Activated T-cell treated with anti-CD3 and anti-CD28 coated beads, Interleukin-2, amount 50 U/mL, for 24 hours (primary cell): ENCODE measurements at places on chromosomes 4 and X.

- no peak for DNase-seq
Observed at GRCh38 chr4:168852933-168853713, 156.9 kb downstream of the CBR4 start.

DNA sequence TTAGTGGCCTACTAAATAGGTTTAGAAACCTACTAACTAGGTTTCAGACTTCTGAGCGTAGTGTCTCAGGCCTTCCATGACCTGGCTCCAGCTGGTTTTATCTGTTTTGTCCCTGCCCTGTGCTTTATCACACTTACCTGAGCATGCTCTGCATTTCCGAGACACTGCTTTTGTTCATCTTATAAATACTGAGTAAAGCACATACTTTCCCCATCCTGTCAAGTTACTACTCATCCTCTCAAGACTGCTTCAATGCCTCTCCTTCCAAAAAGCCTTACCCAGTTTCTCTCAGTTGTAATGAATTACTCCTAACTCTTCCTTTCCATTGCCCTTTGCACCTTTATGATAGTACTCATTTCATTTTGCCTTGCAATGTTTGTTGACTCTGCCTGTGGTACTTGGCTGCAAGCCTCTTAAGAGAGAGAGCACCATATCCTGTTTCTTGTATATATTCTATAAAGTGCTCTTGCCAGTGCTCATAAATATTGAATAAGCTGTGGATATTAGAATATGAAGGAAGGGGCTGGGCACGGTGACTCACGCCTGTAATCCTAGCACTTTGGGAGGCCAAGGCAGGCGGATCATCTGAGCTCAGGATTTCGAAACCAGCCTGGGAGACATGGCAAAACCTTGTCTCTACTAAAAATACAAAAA lies 34.4 kb downstream of the SLAIN2 start:
- DNase-seq = no peak

DNA sequence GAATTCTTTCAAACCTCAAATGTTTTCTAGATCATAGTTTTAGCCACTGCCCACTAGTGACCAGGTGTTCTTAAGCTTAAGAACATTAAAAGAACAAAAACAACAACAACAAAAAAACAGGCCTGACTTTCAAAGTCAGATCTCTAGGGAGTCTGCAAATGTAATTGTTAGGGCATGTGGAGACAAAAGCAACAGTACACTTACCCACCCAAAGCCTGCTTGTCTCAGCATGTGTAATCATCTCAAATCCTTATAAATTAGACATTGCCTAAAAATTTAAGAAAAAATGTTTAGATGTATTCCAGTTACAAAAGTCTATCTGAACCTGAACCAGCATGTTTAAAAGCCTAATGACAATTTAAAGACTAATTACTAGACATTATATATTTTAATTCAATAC lies 79.9 kb downstream of the SLC7A11 start:
- DNase-seq = no peak

DNA sequence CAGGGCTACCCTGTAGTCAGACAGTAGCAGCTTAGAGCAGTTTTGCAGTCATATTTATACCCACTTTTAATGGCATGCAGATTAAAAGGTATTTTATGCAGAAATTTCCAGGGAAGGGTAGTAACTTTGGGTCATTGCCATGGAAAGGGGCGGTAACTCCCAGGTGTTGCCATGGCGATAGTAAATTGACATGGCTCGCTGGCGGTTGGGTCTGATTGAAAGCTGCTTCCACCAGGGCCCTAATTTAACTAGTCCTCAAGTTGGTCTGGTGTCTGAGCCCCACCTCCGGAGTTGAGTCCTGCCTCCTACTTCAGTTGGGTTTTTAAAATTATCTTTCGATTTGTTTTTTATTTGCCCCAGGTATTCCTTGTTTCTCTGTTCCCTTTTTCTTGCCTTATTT lies 70.1 kb downstream of the NAA11 start:
- DNase-seq = no peak

DNA sequence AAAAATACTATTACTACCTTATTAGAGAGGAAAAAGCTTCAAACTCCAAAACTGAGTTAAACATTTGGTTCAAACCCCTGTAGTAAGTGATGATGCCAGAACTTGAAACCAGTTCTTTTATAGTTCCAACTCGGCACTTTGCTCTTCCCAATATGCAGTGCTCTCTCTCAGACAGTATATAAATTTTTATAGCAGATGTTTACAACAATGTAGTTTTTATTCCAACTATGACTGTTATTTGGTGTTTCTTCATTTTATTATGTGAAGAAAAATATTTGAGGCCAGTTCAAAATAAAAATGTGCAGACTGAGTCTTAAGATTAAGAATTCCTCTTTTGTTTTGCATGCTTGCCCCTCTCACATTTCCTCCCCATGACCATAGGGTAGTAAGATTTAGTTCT lies 2.9 kb upstream of the PPP4R3C start:
- no peak for DNase-seq

DNA sequence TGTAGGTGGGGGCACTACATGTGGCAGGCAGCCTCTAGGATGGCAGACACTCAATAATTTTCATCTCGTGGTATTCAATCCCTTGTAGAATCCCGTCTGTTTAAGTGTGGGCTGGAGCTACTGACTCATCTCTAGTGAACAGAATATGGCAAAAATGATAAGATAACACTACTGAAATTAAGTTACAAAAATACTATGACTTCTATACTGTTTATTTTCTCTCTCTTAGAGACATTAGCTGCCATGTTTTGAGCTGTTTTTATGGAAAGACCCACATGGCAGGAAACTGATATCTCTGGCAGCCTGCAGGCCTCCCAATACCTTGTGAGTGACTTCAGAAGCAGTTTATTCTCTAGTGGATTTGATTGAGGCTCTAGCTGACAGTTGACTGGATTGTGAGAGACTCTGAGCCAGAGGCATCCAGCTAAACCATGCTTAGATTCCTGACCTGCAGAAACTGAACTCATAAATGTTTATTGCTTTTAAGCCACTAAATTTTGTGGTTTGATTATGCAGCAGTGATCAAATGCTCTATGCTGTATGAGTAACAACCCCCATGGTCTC lies 298.8 kb upstream of the CTSO start:
- no peak for DNase-seq

DNA sequence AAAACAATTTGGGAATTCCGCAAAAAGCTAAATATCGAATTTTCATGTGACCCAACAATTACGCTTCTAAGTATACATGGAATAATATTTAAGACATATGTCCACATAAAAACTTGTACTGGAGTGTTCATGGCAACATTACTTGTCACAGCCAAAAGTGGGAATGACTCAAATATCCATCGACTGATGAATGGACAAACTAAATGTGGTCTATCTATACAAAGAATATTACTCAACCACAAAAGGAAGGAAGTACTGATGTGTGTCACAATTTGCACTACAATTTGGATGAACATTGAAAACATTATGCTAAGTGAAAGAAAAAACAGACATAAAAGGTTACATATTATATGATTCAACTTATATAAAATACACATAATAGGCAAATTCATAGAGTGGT lies 71.9 kb downstream of the AFF2 start:
- DNase-seq = no peak

DNA sequence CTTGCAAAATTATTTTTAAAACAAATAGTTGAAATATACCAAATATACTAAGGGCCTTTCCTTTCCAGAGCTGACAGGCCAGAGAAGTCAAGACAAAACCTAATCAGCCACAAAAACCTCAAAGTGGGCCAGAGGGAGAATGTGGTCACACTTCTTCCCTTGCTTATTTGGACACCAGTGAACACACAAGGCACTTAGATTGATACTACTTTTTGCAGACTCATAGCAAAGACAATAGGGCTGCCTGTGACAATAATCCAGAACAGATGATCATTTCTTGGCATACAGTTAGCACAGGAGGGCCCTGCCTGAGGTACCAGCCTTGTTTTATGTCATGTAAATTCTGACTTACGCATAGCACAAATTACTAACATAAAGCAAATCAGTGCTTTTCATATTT lies 215.7 kb upstream of the NEIL3 start:
- no peak for DNase-seq

DNA sequence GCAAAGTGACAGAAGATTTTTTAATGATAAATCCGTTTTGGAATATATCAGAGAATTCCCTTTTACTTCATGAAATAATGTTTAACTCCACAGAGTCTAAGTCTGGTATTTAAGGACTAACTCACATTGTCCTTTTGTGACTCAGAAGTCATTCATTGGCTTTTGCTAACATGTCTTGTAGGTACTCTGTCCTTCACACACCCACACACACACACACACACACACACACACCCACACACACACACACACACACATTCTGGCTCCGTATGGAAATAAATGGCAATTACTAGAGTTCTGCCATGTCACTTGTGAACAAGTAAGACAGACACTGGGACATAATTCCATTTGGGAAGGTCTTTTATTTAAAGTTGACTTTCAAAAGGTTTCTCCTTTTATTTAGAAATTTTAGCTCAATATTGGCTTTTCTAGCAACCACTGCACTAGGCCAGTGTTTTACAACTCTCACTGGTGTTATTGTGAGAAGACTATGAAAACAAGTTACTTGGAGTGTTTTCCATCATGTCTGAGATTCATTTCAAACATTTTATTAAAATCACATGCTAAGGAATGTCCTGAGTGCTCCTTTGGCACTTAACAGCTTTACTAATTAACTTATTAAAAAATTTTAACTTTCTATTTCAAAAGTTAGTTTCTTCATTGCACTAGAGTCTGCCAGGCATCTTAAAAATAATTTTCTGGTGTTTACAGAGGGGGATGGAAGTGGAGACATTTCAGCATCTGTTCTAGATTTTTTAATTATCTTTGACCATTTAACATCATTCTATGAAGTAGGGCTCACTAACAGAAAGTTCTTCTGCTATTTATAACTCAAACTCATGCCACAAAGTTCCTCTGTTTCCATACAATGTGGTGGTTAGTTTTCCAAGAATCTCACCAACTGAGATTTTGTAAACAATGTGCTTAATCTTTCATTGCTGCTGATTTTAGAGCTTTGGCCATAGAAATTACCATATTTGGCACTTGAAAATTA lies 240.3 kb upstream of the GPC4 start:
- DNase-seq = no peak
